Calu3 (cell line): ENCODE measurements at places on chromosomes 2 and 18.

- no peak for DNase-seq
Observed at GRCh38 chr2:23453836-23454460, 69.0 kb downstream of the KLHL29 start.

- DNase-seq, result no peak
Observed at GRCh38 chr2:9477914-9478313, 3.6 kb downstream of the IAH1 start.

- no peak for DNase-seq
Observed at GRCh38 chr2:108270346-108270745, 18.3 kb upstream of the SULT1C2 start.

GRCh38 chr18:77657651-77658298, 408.1 kb downstream of the GALR1 start:
- DNase-seq, result no peak

DNA sequence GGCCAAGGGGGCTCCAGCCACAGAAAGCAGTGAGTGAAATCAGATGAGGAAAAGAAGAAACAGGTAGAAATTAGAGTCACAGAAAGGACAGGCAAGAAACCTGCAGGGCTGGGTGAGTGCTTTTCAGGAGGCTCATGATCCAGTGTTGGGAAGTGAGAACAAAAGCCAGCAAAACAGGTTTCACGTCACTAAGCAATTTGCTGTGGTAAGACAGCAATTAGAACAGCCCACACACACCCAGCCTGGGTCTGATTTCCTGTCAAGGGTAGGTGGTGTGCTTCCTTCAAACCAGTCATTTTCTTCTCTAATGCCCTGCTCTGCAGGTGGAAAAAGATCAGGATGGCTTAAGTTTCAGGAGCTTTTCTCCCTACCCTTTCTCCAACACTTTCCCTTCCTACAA, 52.9 kb upstream of the XDH start:
- DNase-seq, result peak; percentile 42

- no peak for DNase-seq
Observed at GRCh38 chr2:109105113-109105512, 23.9 kb upstream of the SH3RF3 start.

- DNase-seq, result no peak
Observed at GRCh38 chr2:196604196-196604595, 35.3 kb upstream of the CCDC150 start.

- no peak for DNase-seq
Observed at GRCh38 chr2:118589721-118590120, 257.7 kb downstream of the EN1 start.

GRCh38 chr2:9638532-9638931, 7.7 kb upstream of the YWHAQ start:
- peak; percentile 68 for DNase-seq
